ENCODE measurements at places on chromosomes 12 and 14. TPM values are rescaled to one million over a fixed set of nuclear protein-coding genes. Genes with fewer than 3 reads are reported as not detected.
A peak's percentile ranks its signal among the peaks of the same experiment; 100 is the strongest.

GRCh38 chr14:94239406-94239805, 53.7 kb downstream of the SERPINA10 start:
- H3K27ac ChIP-seq: no peak overlapping the region
- DNase-seq: no peak
- no peaks in the 10 kb centered on the region for H3K4me1 ChIP-seq
- no peaks in the 10 kb centered on the region for H3K27me3 ChIP-seq
- no peak overlapping the region for H3K4me3 ChIP-seq

- no peaks in the 10 kb centered on the region for H3K36me3 ChIP-seq
- no peaks in the 10 kb centered on the region for H3K27me3 ChIP-seq
- H3K27ac ChIP-seq: no peak overlapping the region
- no peak for DNase-seq
- peaks cover 7% of the 10 kb centered on the region for H3K4me1 ChIP-seq
Observed at GRCh38 chr14:64060199-64060545, 207.4 kb downstream of the SYNE2 start.

The MANSC4 gene
- total RNA-seq: not detected

The RFLNA gene
- not detected for total RNA-seq

- H3K27me3 ChIP-seq: no peaks in the 10 kb centered on the region
- no peak overlapping the region for H3K27ac ChIP-seq
- no peak for DNase-seq
- H3K36me3 ChIP-seq: no peaks in the 10 kb centered on the region
- H3K4me1 ChIP-seq: no peaks in the 10 kb centered on the region
Observed at GRCh38 chr12:73221836-73222235, 949.7 kb downstream of the TRHDE start.

The TAS2R14 gene
- 1.6 TPM for total RNA-seq

- no peak overlapping the region for H3K27ac ChIP-seq
- H3K36me3 ChIP-seq: no peaks in the 10 kb centered on the region
- H3K4me1 ChIP-seq: no peaks in the 10 kb centered on the region
- no peak overlapping the region for H3K4me3 ChIP-seq
- no peaks in the 10 kb centered on the region for H3K27me3 ChIP-seq
- no peak for DNase-seq
Observed at GRCh38 chr14:34119107-34119858, 168.4 kb upstream of the EGLN3 start.

GRCh38 chr14:62604524-62604923, 440.7 kb downstream of the KCNH5 start:
- DNase-seq: no peak
- no peak overlapping the region for H3K4me3 ChIP-seq
- no peaks in the 10 kb centered on the region for H3K36me3 ChIP-seq
- H3K27me3 ChIP-seq: no peaks in the 10 kb centered on the region
- H3K4me1 ChIP-seq: no peaks in the 10 kb centered on the region

DNA sequence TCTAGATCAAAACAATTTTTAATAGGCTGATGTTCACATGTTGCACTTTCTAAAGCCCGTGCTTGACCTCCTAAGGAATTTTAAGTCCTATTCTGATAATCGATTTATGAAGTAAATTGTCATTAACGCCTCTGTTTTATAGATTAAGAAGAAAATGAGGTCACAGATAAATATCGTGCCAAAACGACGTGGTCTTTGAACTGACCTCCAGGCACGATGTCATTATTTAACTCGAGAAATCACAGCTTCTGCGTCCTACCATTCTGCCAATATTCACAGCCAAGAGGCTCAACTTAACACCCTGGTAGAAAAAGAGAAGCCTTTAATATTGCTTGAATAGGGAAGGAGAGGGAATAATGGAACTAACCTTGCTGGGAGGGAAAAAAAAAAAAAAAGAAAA, 888 bp upstream of the EEA1 start:
- H3K4me3 ChIP-seq: peak overlapping the region; percentile 96
- peak overlapping the region; percentile 99 for H3K27ac ChIP-seq

The KLRG1 gene
- not detected for total RNA-seq

The SLC5A8 gene
- total RNA-seq: not detected

The MSI1 gene
- total RNA-seq: not detected

The EPYC gene
- not detected for total RNA-seq

- H3K4me1 ChIP-seq: peaks cover 32% of the 10 kb centered on the region
- H3K36me3 ChIP-seq: no peaks in the 10 kb centered on the region
- no peak overlapping the region for H3K27ac ChIP-seq
- H3K4me3 ChIP-seq: no peak overlapping the region
- H3K27me3 ChIP-seq: no peaks in the 10 kb centered on the region
Observed at GRCh38 chr14:68516342-68516741, 276.5 kb downstream of the ZFP36L1 start.

DNA sequence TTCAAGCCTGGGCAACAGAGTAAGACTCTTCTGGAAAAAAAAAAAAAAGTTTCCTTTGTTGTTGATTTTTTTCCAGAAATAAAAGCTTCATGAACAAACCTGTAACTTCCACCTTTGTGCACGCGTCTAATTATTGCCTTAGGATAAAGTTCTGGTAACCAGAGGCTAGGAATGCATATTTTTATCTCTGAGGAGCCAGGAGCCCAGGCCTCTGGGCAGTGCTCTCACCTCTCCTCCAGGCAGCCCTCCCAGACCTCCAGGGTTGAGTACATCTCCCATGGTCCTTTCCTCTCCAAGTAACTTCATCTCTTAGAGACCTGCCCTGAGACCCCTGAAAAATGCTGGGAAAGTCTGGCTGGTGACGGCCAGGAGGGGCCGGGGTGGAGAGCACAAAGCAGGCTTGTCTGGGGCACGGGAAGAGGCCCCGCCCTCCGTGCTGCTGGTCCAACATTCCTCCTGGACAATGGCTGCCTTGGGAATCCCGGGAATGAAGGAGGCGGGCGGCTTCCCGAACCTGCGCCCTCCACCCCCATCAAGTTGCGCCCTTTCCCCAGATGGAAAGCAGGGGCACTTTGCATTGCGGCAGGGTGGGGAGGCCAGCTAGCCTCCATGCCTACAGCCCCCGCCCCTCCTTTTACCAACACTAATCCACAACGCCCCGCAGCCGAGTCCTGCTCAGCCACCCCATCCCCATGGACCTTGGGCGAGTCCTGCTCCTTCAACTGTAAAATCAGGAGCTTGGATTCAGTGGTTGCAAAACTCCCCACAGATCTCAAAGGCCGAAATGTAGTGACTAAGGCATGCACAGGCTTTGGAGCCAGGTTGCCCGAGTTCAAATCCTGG, 7.3 kb upstream of the FIGNL2 start:
- peak overlapping the region; percentile 76 for H3K4me3 ChIP-seq
- peak overlapping the region; percentile 29 for H3K27ac ChIP-seq
- DNase-seq: no peak
- peaks cover 11% of the 10 kb centered on the region for H3K4me1 ChIP-seq
- no peaks in the 10 kb centered on the region for H3K36me3 ChIP-seq

The PHC1 gene
- 17.2 TPM for total RNA-seq

The E2F7 gene
- total RNA-seq: 6.9 TPM

The CMTM5 gene
- total RNA-seq: not detected

DNA sequence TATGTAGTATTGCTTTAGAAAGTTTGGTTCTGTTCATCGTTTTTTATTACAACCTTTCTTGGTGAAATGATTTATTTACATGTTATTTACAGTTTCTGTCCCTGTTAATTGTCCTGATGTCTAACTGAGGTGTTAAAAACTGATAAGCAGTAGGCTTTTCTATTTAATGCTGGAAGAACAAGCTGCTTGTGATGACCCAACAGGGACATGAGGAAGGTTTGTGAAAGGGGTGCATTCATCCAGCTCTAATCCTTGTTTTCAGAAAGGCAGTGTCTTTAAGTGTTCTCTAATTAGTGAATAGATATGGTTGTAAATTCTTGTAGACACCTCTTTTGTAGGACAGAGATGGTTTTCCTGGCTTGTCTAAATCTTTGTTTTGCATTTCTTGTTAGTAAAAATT, 191.4 kb downstream of the FOXA1 start:
- DNase-seq: no peak
- H3K27ac ChIP-seq: no peak overlapping the region
- 0 out of 2 replicates have a peak, but pooled peaks cover under 1% of the 10 kb centered on the region for H3K36me3 ChIP-seq
- no peak overlapping the region for H3K4me3 ChIP-seq
- no peaks in the 10 kb centered on the region for H3K27me3 ChIP-seq
- peaks cover 8% of the 10 kb centered on the region for H3K4me1 ChIP-seq

- peaks cover 13% of the 10 kb centered on the region for H3K36me3 ChIP-seq
- peak overlapping the region; percentile 13 for H3K4me3 ChIP-seq
- peak overlapping the region; percentile 84 for H3K27ac ChIP-seq
- H3K4me1 ChIP-seq: peaks cover 67% of the 10 kb centered on the region
- no peaks in the 10 kb centered on the region for H3K27me3 ChIP-seq
- DNase-seq: peak; percentile 77
Observed at GRCh38 chr12:93090731-93091172, 161.7 kb upstream of the EEA1 start.

DNA sequence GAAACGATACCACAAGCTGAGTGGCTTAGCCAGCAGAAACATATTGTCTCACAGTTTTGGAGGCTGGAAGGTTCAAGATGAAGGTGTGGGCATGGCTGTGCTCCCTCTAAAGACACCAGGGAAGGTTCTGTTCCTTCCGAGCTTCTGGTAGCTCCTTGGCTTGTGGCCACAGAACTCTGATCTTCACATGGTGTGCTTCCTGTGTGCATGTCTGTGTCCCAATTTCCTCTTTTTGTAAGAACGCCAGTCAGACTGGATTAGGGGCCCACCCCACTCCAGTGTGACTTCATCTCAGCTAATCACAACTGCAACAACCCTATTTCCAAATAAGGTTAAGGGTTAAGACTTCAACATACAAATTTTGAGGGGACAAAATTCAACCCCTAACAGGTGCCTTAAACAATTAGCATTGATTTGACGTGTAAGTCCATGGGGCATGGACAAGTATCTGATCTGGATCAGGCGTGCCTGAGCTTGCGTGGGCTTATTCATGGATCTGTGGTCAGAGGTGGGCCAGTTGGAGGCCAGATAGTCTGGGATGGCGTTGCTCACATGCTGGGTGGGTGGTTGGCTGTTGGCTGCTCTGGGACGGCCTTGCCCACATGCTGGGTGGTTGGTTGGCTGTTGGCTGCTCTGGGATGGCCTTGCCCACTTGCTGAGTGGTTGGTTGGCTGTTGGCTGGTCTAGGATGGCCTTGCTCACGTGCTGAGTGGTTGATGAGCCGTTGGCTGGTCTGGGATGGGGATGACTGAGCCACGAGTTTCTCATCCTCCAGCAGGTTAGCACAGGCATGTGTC, 88.5 kb downstream of the LGMN start:
- DNase-seq: no peak
- H3K4me1 ChIP-seq: peaks cover 13% of the 10 kb centered on the region
- H3K4me3 ChIP-seq: no peak overlapping the region
- H3K36me3 ChIP-seq: peaks cover 43% of the 10 kb centered on the region
- H3K27ac ChIP-seq: no peak overlapping the region
- H3K27me3 ChIP-seq: peaks cover 7% of the 10 kb centered on the region

All from HFFc6 (cell line).